Neural crest cell (in vitro differentiated cells): ENCODE measurements at places on chromosomes 3 and 15. TPM values are rescaled to one million over a fixed set of nuclear protein-coding genes. Genes with fewer than 3 reads are reported as not detected.

- peaks cover 10% of the 10 kb centered on the region for H3K4me1 ChIP-seq
- H3K27me3 ChIP-seq = no peaks in the 10 kb centered on the region
- no peak overlapping the region for H3K4me3 ChIP-seq
- DNase-seq = no peak
- no peak overlapping the region for H3K27ac ChIP-seq
These were observed 191.6 kb downstream of the GREM1 start for GRCh38 chr15:32909431-32909830.

NEK10 gene
- 1.6 and 2.7 TPM in 2 replicates for total RNA-seq

GRCh38 chr15:23561914-23562313 lies 3.6 kb upstream of the MKRN3 start:
- H3K27ac ChIP-seq = no peak overlapping the region
- no peak for DNase-seq
- no peaks in the 10 kb centered on the region for H3K27me3 ChIP-seq
- peaks cover 7% of the 10 kb centered on the region for H3K36me3 ChIP-seq

- H3K27ac ChIP-seq = no peak overlapping the region
- no peaks in the 10 kb centered on the region for H3K27me3 ChIP-seq
- peaks cover 2% of the 10 kb centered on the region for H3K36me3 ChIP-seq
- H3K4me1 ChIP-seq = peaks cover 10% of the 10 kb centered on the region
- DNase-seq = no peak
These were observed 41.0 kb upstream of the MANF start for GRCh38 chr3:51343918-51344687.

ST3GAL6 gene
- total RNA-seq = 16.0 and 17.9 TPM in 2 replicates
